H1 (cell line): ENCODE measurements at places on chromosomes 7 and 10. TPM values are rescaled to one million over a fixed set of nuclear protein-coding genes. Genes with fewer than 3 reads are reported as not detected.

- DNase-seq = no peak
Measured at GRCh38 chr7:142478479-142479220, 220.8 kb upstream of the PRSS58 start.

GRCh38 chr7:34249192-34249591, 343.9 kb downstream of the BMPER start:
- DNase-seq = no peak

The SLC13A1 gene
- polyA plus RNA-seq = not detected in 2 replicates

- DNase-seq = peak; percentile 5
Measured at GRCh38 chr7:139321071-139321745, 19.9 kb upstream of the FMC1 start.

DNA sequence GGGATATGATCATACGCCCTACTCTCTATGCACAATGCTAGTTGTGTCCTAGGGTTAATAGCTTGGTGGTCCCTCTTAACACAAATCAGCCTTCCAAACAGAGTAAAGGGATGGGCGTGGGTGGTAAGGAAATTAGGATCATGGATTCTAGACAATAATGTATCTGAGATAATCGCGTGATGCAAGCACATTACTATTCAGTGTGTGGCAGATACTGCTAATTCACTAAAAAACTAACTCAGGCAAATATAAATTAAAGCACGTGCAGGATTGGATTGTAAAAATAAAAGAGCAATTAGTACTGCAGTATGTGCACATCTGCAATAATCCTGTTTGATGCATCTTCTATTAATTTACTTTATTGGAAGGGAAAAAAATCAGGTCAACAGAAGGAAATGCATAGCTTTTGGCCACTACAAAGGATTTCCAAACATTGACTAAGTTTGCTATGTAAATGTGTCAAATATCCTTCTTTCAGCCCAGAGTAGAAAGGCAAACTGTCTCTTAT, 22.0 kb downstream of the TWIST1 start:
- no peak for DNase-seq

GRCh38 chr7:135169964-135170273, 588 bp downstream of the CYREN start:
- DNase-seq = no peak

DNA sequence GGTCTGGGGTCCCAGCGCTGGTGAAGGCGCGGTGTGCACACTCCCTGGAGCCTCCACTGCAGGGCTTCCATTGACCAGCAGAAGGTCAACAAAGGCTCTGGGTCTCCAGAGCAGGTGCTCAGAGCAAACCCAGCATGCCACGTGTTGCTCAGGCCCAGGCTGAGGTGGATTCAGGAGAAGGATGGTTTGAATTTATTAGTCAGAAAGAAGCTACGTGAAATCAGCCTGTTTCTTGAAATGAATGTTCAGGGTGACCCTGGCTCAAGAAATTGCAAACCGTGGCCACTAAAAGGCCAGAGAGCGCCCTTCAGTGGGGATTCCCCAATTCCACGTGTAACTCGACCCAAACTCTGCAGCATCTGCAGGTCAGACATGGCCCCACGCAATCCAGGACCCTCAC, 82.7 kb upstream of the PFKP start:
- no peak for DNase-seq

The GTF2IRD1 gene
- 27.4 and 34.9 TPM in 2 replicates for polyA plus RNA-seq

The PRLHR gene
- 0.05 TPM in 1 of 2 replicates, not detected in the other for polyA plus RNA-seq

GRCh38 chr10:51663086-51663485, 36.3 kb downstream of the CSTF2T start:
- no peak for DNase-seq

DNA sequence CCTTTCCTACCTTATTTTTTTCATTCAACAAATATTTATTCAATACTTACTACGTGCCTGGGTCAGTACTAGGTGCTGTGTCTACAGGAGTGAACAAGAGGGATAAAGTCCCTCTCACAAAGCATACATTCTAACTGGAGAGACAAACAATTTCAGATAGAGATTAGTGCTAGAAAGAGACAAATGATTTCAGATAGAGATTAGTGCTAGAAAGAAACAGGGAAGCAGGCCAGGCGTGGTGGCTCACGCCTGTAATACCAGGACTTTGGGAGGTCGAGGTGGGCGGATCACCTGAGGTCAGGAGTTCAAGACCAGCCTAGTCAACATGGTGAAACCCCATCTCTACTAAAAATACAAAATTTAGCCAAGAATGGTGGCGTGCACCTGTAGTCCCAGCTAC, 34.6 kb downstream of the RBM28 start:
- DNase-seq = no peak

The IGFBP3 gene
- 12.1 TPM in 2 replicates for polyA plus RNA-seq

DNA sequence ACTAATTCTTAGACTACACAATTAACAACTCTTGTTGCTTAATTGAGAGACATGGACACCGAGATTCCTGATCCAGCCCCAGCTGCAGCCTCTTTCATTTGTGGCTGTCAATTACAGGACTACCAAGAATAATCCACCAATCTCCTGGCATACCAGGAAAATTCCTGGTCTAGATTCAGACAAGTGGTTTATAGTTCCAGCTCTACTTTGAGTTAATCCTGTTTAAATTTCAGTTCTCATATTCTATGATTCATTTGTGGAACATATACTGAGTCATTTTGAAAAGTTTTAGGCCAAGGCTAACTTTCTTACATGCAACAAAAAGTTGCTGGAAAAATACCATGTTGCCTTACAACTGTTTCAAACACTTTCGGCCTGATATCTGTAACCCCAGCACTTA, 253.5 kb downstream of the MAGI2 start:
- DNase-seq = no peak

DNA sequence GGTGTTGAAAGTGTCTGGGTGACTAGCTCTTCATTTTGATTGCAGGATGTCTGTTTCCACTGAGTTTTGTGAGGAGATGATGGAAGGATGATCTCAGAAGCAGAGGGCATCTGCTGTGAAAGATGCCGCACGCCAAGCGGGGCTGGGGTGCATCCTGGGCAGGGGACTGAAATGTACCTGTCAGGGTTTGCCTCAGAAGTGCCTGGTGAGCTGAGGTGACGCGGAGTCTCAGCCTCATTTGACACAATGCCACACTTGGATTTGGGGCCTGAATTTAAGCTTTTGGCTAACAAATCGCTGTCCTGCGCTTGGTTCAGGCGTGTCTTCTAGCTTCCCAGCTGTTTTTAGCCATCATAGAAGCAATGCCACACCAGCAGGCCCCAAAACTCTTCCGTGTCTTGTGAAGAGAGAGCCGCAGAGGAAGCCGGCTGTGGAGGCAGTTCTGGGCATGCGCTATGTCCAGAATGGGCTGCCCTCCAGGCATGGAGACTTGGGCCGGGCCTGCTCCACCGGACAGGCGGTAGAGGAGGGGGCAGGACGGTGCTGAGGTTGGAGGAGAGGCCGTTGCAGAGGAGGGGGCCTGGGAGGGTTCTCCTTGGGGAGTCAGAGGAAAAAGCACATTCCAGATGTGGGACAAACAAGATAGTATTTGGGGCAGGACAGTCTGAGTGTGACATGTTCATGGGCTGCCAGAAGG, 31.2 kb downstream of the WDR86 start:
- DNase-seq = no peak

The CALU gene
- polyA plus RNA-seq = 36.2 and 67.2 TPM in 2 replicates

The STK32C gene
- 10.6 and 18.1 TPM in 2 replicates for polyA plus RNA-seq

The ZNF273 gene
- polyA plus RNA-seq = 4.5 and 6.2 TPM in 2 replicates

DNA sequence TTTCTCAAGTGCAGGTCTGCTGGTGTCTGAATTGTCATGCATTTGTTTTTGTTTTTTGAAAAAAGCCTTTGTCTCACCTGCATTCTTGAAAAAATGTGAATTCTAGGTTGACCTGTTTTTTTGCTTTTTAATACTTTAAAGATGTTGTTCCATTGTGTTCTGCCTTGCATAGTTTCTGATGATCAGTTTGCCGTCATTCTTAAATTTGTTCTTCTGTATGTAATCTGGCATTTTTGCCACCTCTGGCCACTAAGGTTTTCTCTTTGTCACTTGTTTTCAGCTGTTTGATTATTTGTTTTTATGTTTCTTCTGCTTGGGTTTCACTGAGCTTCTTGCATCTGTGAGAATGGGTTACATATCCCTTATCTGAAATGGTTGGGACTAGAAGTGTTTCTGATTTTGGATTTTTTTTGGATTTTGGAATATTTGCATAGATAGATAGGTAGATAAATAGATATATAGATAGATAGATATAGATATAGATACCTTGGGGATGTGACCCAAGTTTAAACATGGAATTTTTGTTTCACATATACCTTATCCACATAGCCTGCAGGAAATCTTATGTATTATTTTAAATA, 16.5 kb downstream of the MGMT start:
- DNase-seq = no peak

The SP4 gene
- 6.5 and 10.0 TPM in 2 replicates for polyA plus RNA-seq

- DNase-seq = no peak
Measured at GRCh38 chr10:73953665-73954064, 42.7 kb downstream of the PLAU start.

The AKR1C8 gene
- not detected in 2 replicates for polyA plus RNA-seq
